ENCODE measurements at places on chromosomes 16 and 17.

DNA sequence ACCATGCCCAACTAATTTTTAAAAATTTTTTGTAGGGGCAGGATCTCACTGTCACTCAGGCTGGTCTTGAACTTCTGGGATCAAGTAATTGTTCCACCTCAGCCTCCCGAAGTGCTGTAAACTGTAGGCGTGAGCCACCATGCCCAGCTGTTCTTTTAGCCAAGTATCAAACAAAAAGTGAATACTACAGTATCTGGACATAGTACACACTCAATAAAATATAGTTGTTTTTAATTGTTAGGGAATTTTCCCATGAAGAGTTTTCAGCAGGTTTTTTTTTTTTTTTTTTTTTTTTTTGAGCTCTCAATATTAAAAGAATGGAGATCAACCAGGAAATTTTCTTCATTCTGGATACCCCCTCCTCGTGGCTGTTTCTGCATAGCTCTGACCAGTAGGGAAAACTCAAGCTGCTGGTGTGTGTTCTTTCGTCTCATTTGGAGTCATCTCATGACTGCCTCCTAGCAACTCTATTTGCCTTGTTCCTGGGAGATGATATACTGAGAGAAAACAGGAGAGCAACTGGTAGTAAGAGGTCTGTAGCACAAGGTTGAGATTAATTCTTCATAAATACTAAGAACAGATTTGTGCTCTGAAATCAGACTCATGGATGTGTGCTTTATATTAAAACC, 16.5 kb upstream of the PHAF1 start:
- no peak for DNase-seq

- DNase-seq = no peak
Observed at GRCh38 chr16:50712560-50712898, 19.1 kb downstream of the NOD2 start.

- DNase-seq = no peak
Observed at GRCh38 chr17:30503558-30503957, 26.4 kb downstream of the GOSR1 start.

DNA sequence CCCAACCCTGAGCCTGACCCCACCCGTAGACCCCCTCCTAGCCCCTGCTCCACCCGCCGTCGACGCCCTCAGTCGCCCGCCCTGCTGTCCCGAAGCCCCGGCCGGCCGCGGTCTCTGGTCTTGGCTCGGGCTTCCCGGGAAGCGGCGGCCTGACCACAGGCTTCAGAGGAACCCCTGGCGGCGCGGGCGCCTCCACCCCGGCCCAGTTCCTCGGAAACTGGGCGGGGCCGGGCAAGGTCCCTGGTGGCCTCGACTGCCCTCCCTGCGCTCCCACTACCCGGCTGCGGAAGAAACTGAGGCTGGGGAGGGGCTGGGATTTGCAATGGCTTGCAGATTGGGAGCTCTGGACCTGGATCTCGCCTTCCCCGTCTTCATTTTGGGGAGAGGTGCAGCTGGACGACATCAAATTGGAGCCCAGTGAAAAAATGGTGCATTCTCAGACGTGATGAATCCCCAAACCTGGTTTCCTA, 692 bp upstream of the SOCS1 start:
- no peak for DNase-seq

DNA sequence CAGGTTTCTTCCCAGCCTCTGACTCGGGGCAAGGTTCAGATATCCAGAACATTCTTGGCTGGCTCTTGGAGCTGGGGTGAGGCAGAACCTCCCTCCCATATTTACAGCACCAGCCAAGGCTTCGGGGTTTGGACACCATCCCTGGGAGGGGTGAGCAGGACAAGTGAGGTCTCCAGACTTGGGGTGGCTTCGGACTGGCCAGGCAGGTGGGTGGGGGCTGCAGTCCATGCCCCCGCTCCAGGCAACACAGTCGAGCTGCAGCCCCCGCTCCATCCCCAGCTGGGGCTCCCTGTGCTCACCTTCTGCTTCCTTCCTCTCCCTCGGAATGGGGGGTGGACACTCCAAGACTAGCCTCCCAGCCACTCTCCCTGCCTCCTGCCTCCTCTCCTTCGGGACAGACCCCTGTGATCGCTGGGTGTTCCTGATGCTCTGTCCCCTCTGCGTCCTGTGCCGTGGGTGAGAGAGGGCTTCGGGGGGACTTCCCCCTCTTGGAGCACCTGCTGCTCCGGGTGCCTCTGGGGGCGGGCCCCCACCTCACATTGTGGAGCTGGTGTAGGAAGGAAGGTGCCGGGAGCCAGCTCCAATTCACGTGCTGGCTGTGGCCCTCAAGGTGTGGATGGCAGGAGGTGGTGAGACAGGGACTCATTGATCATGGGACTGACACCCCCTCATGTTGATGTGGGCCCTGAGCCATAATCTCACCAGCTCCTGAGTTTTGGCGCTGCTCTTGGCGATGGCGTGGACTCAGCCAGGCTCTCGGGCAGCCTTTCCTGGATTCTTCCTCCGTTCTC, 189.2 kb downstream of the SEC14L1 start:
- no peak for DNase-seq

DNA sequence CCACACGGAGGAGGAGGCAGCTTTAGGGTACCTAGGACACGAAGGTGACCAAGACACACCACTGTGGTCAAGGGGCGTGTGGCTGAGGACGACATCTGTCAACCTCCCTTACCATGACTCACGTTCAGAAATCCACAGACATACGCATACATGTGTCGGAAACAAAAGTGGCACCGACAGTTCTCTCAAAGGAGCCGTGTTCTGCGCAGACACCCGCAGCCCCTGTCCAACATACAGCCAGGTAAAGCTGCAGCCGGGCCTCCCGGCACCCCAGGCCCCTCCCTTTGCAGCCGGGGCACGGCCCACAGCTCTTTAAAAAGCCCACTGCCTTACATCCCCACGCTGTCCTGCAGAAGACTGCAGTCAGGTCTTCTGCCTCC, 40.5 kb upstream of the KLHDC4 start:
- DNase-seq = no peak

DNA sequence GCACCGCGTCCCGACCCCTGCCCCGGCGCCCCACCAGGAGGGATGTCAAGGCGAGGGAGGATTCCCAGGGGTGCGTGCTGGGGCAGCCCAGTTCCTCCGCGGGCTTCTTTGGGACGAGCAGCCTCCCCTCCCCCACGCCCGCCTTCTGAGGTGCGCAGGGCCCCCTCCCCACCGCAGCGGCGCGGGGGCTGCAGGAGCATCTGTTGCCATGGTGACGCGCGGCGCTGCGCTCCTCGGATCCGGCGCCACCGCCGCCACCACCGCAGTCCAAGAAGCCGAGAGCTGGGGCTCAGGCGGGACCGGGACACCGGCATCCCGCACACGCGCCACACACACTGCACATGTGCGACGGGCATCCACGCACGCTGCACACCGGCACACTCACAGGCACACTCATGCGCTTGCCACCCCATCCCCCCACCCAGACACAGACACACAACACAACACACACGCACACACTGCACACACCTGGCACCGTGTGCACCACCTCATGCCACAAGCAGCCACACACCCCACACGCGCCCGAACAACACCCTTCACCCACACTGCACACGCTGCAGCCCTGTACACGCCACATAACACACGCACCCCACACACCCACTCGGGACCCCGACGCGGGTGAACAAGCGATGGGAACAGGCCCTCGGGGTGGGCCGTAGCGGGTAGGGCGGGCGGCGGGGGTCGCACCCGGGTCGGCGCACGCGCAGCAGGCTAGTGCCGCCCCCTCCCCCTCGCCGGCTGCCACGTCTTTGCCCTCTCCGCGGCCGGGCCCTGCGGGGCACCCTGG, 17.0 kb downstream of the ENPP7 start:
- peak; percentile 32 for DNase-seq

DNA sequence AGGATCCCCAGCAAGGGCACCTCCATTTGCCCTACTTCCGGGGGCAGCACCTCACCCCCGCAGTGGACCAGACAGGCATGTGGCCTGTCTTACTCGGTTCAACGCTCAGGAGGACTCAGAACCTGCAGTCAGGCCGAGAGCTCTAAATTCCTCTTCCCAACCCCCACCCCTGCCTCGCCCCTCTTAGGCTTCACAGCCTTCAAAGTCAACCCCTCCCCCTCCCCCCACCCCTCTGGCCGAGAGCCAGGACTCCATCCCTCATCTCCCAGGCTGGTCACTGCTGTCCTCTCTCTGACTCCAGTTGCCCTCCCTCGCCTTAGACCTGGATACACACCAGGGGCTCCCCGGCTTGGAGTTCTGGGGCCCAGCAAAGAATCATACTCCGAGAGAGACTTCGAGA, 8.1 kb upstream of the HS3ST6 start:
- no peak for DNase-seq

GRCh38 chr17:78883089-78883532, 19.9 kb downstream of the CEP295NL start:
- no peak for DNase-seq

DNA sequence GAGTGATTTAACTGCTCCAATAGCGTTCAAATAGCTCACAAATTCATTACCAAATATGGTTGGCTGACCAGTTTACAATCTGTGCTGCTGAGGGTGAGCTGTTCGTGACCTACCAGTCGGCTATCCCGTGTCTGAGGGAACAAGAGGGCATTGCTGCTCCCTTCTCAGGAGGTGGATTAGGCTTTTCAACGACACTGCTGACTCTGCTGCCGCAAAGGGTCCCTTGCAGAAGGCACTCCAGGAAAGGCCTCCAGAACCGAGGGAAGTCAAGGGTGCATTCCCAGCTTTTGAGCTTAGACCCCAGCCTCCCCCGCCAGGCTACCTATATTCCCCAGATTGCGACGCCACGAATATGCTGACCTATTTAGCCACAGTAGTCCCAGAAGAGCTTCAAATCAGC, 32.3 kb downstream of the GJC1 start:
- DNase-seq = no peak

DNA sequence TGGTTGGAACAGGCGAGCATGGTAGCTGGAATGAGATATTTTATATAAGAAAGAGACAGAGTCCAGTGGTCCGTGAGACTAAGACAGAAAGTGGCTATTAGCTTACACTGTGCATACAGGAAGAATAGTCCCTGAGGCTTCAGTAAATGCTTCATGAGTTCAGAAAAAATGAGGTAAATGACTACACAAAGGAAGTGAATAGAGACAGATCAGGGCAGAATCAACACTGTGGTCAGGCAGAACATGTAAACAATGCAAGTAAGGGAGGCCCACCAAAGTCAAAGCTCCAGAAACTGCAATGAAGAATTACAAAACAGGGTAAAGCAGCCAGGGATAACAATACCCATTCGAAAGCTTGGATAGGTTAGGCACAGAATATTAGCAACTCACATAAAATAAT, 4.8 kb downstream of the ABCA10 start:
- DNase-seq = no peak

- DNase-seq = no peak
Observed at GRCh38 chr16:19287241-19287640, 1.7 kb downstream of the CLEC19A start.

- no peak for DNase-seq
Observed at GRCh38 chr17:1490643-1491442, 1.6 kb downstream of the MYO1C start.

GRCh38 chr17:28500712-28501379, 5.3 kb upstream of the FOXN1 start:
- DNase-seq = no peak

DNA sequence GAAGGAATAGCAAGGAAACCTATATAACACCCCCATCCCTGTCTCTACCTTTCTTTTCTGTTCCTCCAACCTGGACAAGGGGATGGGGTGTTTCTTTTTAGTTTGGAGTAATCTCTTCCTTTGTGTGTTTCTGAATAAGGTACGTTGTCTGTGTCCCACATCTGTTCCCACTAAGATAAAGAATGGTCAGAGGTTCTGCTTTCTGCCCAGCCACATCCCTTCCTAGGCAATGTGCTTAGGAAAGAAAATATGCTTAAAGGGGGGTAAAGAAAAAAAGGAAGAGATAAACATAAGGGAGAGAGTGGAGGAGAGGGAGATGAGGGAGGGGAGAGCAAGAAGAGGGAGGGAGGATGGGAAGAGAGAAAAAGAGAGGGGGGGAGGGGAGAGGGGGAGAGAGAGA, 35.1 kb downstream of the SLC6A2 start:
- DNase-seq = no peak

DNA sequence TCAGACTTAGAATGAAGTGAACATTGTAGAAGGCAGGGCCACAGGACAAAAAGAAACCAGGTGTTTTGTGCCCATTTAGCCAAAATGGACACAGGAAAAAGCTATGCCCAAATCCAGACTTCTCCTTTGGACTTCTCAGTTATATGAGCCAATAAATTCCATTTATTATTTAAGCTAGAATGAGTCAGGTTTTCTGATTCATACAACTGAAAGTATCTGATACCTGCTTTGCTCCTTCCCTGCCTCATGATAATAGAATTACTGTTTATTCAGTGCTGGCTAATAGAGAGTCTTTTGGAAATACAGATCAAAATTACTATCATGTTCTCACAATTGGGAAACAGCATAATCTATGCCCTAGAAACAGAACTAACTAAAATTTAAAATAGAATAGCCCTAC, 8.7 kb upstream of the CPD start:
- no peak for DNase-seq

GRCh38 chr17:56870081-56870651, 36.2 kb downstream of the DGKE start:
- no peak for DNase-seq

- peak; percentile 6 for DNase-seq
Observed at GRCh38 chr17:69524854-69525253, 110.4 kb downstream of the MAP2K6 start.

- DNase-seq = no peak
Observed at GRCh38 chr17:30207655-30208054, 27.8 kb downstream of the SLC6A4 start.

- DNase-seq = no peak
Observed at GRCh38 chr17:53979991-53980390, 157.3 kb downstream of the KIF2B start.

- DNase-seq = peak; percentile 60
Observed at GRCh38 chr17:43673516-43674323, 12.0 kb upstream of the MEOX1 start.

- DNase-seq = no peak
Observed at GRCh38 chr16:58102665-58103392, 26.4 kb downstream of the CFAP20 start.

DNA sequence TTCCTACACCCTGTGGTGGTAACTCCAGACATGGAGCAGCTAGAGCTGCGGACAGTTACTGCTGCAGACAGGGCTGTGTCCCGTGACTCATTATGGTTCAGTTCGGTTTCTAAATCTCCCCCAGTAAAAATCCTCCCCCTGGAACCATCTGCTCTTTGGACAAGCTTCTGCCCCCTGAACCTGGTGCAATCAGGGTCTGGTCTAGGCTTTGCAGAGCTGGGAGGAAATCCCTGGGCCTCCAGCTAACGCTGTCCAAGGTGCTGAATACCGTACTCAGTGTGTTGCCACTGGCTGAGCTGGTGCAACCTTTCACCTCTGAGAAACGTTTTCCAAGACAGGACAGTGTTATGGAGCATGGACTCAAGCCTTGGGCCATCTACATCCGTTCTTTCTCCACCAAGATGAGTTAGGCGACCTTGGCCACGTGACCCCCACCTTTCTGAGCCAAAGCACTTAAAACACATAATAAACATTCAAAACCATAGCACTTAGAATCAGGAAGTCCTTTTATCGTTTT, 142.0 kb downstream of the CPPED1 start:
- DNase-seq = no peak
